Right atrium auricular region (tissue), 2 donors: ENCODE measurements at places on chromosomes 1 and 21.

- no peaks in the 10 kb centered on the region for H3K36me3 ChIP-seq
- H3K27me3 ChIP-seq, result no peaks in the 10 kb centered on the region
- H3K4me1 ChIP-seq, result no peaks in the 10 kb centered on the region
- H3K27ac ChIP-seq, result no peak overlapping the region
- DNase-seq, result no peak
- H3K4me3 ChIP-seq, result no peak overlapping the region
These were observed 558.2 kb upstream of the PRMT6 start for GRCh38 chr1:106498238-106498637.

DNA sequence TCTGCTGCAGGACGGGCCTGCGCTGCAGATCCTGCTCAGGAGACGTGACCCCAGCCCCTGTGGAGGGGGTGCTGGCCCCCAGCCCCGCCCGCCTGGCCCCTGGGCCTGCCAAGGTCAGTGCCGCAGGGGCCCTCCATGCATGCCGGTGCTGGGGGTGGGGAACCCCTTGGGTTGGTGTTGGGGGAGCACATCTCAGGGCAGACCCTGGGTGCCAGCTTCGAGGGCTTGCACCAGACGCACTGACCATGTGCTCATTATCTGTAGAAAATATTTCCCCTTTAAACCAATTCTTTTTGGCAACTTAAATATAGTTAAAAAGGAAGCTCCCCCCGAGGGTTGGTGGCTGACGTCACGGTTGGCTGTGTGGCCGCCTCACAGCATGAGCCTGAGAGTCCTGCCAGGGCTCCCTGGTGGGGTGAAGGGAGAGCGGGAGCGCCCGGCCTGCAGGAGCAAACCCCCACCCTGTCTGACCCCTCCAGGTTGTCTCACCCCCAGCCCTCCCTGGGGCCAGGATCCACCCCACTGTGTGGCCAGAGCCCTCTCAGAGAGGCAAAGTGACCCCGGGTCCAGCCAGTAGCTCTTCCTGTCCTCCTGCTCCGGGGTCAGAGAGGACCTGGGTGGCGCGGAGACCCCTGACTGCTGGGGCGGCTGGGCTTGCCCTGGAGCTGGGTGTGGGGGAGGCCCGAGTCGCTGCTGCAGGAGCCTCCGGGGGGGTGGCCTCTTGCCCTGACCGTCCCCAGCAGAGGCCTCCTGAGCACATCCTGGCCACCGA, 5.3 kb upstream of the PFKL start:
- no peak overlapping the region for H3K27ac ChIP-seq
- H3K4me3 ChIP-seq, result no peak overlapping the region
- DNase-seq, result peak; percentile 86
- H3K27me3 ChIP-seq, result no peaks in the 10 kb centered on the region

DNA sequence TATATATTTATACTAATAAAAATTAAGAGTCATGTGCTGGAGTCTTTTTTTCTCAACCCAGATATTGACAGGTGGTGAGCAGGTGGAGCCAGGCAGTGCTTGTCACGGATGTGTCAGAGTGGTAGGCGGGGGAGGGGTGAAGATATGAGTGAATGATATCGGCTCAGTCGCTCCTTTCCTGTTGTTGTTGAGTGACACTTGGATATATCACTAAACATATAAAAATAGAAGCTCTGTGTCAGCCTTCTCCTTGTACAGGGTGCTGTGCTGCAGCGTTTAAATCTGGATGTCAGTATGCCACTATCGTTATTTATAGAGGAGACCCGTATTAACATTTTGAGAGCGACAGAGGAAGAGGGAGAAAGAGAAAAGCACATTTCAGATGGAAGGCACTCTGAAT, 339.6 kb downstream of the NUF2 start:
- no peak overlapping the region for H3K4me3 ChIP-seq
- no peak for DNase-seq
- H3K27me3 ChIP-seq, result no peaks in the 10 kb centered on the region
- no peaks in the 10 kb centered on the region for H3K36me3 ChIP-seq

DNA sequence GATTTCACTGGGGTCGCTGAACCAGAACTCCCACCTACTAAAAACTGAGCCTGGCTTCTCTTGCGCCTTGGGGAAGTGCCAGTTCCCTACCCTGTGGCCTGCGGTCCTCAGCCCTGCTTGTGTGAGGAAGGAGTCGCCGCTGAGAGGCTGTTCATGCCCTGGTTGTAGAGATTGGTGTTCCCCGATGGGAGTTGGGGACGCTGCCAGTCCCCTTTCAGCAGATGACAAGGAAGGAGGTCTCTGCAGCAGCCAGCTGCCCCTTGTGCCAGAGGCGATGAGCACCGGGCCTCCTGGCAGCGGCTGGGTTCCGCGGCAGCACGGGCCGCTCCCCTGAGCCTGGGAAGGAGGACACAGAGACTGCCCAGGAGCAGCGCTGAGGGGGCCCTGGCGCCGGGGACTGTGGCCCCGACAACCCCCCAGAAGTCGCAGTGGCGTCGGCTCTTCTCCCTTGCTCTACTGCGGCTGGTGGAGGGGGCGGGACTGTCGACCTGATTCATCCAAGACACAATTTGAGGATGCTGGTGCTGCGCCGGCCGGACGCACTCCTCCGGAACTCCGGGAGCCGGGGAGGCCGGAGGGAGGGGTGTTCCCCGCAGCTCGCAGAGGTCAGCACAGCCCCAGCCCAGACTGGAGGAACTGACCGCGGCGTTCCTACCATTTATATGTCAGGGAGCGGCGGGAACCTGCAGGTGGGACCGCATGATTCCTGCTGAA, 12.0 kb upstream of the ADORA3 start:
- peak overlapping the region; percentile 14 for H3K4me3 ChIP-seq
- peak overlapping the region; percentile 86 for H3K27ac ChIP-seq
- H3K27me3 ChIP-seq, result no peaks in the 10 kb centered on the region
- no peaks in the 10 kb centered on the region for H3K4me1 ChIP-seq
- H3K36me3 ChIP-seq, result no peaks in the 10 kb centered on the region

GRCh38 chr1:233244183-233244582, 51.3 kb downstream of the PCNX2 start:
- no peak overlapping the region for H3K27ac ChIP-seq
- H3K4me1 ChIP-seq, result peaks cover 3% of the 10 kb centered on the region
- no peak overlapping the region for H3K4me3 ChIP-seq

DNA sequence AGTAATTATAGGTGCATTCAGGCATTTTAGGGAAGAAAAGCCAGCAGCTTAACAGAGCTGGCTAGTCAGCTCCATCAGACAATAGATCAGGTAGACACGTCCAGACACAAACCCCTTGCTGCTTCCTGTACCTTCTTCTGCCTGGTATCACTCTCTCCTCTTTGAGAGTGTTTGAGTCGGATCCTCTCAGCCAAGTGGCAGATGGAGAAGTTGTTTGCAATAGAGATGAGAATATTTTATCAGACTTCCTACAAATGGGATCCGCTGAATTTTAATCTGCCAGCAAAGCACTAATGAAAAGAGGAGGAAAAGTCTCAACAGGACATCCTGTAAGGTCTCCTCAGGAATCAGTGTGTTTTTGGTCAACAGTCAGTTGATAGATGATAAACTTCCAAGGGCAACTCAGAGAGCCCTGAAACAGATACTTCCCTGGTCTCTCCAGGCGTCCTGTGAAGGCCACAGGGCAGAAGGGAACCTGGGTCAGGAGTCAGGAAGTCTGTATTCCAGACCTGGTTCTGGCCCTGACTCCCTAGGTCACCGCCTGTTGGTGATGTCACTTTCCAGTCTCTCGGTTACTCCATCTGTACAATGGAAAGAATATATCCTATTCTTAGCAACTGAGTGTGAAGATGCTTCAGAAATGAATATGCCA, 62.1 kb upstream of the PROX1 start:
- H3K27ac ChIP-seq, result no peak overlapping the region
- H3K36me3 ChIP-seq, result no peaks in the 10 kb centered on the region
- DNase-seq, result no peak
- no peaks in the 10 kb centered on the region for H3K4me1 ChIP-seq
- no peaks in the 10 kb centered on the region for H3K27me3 ChIP-seq
- no peak overlapping the region for H3K4me3 ChIP-seq

- no peak overlapping the region for H3K27ac ChIP-seq
- H3K4me1 ChIP-seq, result no peaks in the 10 kb centered on the region
- DNase-seq, result no peak
- no peaks in the 10 kb centered on the region for H3K27me3 ChIP-seq
- no peaks in the 10 kb centered on the region for H3K36me3 ChIP-seq
These were observed 10.9 kb upstream of the SMG7 start for GRCh38 chr1:183461350-183461749.

- H3K4me3 ChIP-seq, result no peak overlapping the region
- DNase-seq, result peak; percentile 50
These were observed 23.3 kb downstream of the TOMM20 start for GRCh38 chr1:235105051-235106043.

GRCh38 chr1:150003801-150004200, 6.7 kb downstream of the OTUD7B start:
- H3K27me3 ChIP-seq, result no peaks in the 10 kb centered on the region
- H3K27ac ChIP-seq, result no peak overlapping the region
- DNase-seq, result no peak
- H3K36me3 ChIP-seq, result no peaks in the 10 kb centered on the region

DNA sequence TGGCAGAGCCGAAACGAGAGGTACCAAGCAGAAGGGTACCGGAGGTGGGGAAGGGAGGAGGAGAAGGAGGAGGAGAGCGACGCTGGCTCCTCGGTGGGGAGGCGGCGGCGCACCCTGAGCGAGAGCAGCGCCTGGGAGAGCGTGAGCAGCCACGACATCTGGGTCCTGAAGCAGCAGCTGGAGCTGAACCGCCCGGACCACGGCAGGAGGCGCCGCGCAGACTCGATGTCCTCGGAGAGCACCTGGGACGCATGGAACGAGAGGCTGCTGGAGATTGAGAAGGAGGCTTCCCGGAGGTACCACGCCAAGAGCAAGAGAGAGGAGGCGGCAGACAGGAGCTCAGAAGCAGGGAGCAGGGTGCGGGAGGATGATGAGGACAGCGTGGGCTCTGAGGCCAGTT, 32.4 kb downstream of the STYXL2 start:
- DNase-seq, result no peak
- no peak overlapping the region for H3K4me3 ChIP-seq
- no peak overlapping the region for H3K27ac ChIP-seq
- H3K27me3 ChIP-seq, result no peaks in the 10 kb centered on the region

GRCh38 chr21:18058731-18059398, 185.8 kb upstream of the CHODL start:
- H3K4me3 ChIP-seq, result no peak overlapping the region
- no peaks in the 10 kb centered on the region for H3K27me3 ChIP-seq
